Type B pancreatic cell (in vitro differentiated cells): ENCODE measurements at places on chromosomes 12 and 14. TPM values are rescaled to one million over a fixed set of nuclear protein-coding genes. Genes with fewer than 3 reads are reported as not detected.

DNA sequence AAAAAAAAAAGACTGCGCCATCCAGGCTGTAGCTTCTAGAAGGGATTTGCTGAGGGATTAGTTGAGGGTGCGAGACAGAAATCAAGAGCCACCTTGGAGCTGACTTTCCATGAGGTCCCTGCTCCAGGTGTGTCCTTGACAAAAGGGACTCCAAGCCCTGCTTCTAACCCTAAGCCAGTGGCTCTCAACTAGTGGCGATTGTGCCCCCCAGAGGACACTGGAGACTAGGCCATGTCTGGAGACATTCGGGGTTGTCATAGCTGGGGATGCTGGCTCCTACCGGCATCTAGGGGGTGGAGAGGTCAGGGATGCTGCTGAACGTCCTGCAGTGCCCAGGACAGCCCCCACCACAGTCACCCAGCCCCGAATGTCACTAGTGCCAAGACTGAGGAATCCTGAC is 40.6 kb downstream of the SPRING1 start:
- no peak for DNase-seq

- no peak for DNase-seq
These were observed 56.3 kb downstream of the SPPL3 start for GRCh38 chr12:120847814-120848213.

GRCh38 chr14:100640471-100641273 is 53.5 kb upstream of the BEGAIN start:
- DNase-seq = no peak

- no peak for DNase-seq
These were observed 62.1 kb upstream of the GALNT9 start for GRCh38 chr12:132391326-132392041.

GRCh38 chr12:124073356-124074035 is 100.5 kb downstream of the ZNF664 start:
- DNase-seq = no peak

- no peak for DNase-seq
These were observed 43.2 kb downstream of the PLEKHG7 start for GRCh38 chr12:92745856-92746550.

DNA sequence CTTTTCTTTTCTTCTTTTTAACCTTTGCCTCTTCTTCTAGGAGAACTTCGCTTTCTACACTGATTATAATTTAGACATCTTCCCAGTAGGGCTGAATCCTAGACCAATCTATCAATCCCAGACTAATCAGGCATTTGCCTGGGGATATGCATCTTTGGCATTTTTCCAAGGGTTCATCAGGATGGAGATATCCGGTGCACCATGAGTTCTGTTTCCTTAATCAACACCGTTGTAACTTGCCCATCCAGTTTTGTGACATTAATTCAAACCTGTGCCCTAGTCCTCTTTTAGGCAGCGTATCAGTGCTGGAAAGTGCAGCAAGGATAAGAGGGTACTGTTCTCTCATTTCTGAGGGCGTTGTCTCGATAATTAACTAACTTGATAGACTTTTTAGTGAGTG is 617 bp upstream of the MGP start:
- no peak for DNase-seq

DNA sequence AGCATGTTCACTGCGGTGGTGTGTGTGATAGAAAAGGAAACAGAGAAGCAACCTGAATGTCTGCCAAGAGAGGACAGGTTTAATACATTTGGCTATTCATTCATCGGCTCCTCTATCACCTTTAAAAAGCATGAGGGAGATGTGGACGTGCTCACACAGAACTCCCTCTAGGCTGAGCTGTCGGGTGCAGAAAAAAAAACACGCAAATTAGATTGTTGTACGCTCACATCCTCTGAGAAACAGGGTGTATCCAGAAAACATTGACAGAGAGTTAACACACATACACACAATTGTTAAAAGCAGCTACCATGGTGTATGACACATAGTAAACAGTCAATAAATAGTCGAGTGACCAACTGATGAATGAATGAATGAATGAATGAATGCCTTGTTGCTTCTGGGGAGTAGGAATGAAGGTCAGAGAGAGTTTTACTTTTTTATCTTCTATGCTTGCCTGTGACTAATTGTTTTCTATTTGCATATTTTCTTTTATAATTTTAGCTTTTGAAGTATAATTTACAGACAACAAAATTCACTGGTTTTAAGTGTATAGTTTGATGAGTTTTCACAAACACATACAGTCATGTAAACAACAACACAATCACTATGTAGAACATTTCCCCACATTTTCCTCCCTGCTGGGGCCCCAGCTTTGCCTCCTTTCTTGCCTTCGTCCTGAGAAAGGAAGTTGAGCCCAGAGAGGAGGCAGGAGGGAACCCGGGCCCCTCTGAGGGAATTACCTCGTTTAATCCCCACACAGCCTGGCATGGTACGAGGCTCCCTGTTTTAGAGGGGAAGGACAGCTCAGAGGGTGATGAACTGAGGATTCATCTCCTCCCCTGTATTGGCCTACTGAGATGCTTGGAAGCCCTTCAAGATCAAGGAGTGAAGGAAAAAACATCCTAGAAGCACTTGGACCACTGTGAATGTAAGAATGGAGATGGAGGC is 19.7 kb upstream of the FAM222A start:
- DNase-seq = no peak

DNA sequence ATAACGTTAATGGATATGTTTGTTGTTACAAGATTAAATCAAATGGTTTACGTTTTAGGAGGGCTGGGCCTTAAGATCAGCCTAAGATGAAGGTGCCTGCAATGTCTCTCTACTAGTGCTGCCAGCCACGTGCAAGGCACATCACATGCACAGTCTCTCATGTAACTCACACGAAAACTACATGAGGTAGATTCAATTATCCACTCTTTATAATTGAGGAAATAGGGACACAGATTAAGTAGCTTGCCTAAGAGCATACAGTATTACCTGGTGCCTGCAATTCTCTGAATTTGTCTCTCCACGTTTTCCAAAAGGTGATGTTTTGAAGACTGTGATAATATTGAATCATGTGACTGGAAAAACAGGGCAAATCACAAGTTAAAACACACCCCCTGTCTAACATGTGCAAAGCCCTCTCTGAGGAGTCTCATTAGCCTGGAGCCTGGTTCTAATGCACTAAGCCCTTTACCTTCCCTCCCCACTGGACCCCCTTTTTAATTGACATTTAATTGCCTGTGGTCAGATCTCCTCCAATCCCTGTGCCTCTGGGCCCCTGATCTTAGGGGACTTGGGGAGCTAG is 14.6 kb upstream of the ATP2A2 start:
- DNase-seq = no peak

- no peak for DNase-seq
These were observed 23.0 kb downstream of the PDE6H start for GRCh38 chr12:14995583-14996425.

- DNase-seq = no peak
These were observed 40.4 kb downstream of the SETD3 start for GRCh38 chr14:99440278-99440677.

GRCh38 chr12:52523824-52524223 is 3.6 kb upstream of the KRT5 start:
- peak; percentile 52 for DNase-seq

GRCh38 chr14:89589400-89590118 is 172.5 kb upstream of the FOXN3 start:
- no peak for DNase-seq

DNA sequence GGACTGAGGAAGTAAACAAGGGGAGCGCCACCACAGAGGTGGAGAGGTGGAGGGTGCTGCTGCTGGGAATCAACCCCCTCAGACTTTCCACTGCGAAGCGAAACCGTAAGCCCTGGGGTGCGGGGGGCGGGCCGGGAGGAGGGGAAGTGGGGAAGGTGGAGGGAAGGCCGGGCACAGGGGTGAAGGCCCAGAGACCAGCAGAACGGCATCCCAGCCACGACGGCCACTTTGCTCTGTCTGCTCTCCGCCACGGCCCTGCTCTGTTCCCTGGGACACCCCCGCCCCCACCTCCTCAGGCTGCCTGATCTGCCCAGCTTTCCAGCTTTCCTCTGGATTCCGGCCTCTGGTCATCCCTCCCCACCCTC is at the start of gene LAG3:
TSS of gene LAG3 (plus strand) at position 190 of the 365 bp plus-strand sequence. CDS start 333 bp downstream, outside the sequence.
- DNase-seq = no peak

DNA sequence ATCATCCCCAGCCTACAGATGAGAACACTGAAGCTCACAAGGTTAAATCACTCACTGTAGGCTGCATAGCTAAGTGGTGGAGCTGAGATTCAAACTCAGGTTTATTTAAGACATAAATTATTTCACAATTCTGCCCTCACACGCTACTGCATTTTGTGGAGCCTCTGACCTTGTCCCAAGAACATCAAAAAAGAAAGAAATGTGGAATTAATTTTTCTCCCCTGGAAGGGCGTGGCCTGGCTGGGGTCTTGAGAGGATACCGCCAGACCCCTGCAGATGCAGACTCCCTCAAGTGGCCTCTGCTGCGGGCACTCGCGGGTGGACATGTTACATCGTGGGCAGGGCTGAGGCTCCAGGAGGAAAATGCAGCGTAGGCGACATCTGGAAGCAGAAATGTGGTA is 40.6 kb downstream of the LTBP2 start:
- DNase-seq = no peak

DNA sequence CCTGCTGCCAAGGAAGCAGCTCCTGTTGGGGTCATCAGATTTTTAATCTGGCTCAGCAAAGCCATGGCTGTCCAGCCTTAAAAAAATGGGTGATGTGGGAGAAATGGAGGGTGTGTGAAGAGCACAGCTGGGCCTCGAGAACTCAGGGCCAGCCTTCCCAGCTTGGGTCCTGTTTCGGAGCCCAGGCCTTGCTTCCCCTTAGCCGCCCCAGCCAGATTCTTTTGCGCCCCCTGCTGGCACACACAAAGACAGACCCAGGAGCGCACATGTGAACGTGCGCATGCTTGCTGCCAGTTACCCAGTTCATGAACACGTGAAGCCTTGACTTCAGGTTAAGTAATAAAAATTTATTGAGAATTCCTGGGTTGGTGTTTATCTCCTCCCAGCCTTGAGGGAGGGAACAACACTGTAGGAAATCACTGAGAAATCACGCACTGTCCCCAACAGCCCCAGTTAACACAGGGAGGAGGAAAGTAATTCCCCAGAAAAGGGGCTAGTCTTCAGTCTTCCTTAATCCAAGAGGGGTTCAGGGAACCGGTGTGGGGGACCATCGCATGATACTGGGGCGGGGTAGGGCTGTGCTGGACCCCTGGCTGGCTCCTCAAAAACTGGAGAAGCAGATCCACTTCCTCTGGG is 5.3 kb downstream of the PHB2 start:
- DNase-seq = peak; percentile 86

DNA sequence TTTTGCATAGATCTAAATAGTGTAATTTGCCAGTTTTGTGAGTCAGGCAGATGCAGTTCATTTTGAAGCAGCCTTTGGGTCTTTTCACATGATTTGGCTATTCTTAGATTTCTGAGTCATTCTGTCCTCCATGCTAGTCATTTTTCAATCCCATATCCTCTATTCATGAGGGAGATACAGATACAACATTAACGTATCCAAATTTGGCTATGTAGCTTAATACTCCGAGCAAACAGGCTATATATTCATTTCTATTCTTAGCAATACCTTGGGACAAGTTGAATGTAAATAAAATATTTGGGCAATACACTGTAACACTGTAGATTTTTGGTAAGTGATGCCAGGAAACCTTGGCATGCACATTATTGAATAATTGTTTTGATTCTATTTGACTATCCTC is 270.7 kb upstream of the PDE3A start:
- no peak for DNase-seq

GRCh38 chr12:127629066-127629820 is 637.7 kb upstream of the TMEM132C start:
- no peak for DNase-seq

GRCh38 chr12:95959107-95959506 is 16.0 kb downstream of the AMDHD1 start:
- no peak for DNase-seq

Gene ATP2B1
- total RNA-seq = 77.1 and 95.2 TPM in 2 replicates

Gene GPD1
- 9.0 and 12.5 TPM in 2 replicates for total RNA-seq

Gene CDKL1
- total RNA-seq = 1.5 and 3.4 TPM in 2 replicates

Gene GTF2H3
- total RNA-seq = 32.0 and 33.6 TPM in 2 replicates

Gene ALX1
- total RNA-seq = 2.4 and 7.0 TPM in 2 replicates
